Mammary epithelial cell (primary cell): ENCODE measurements at places on chromosomes 1 and 21. TPM values are rescaled to one million over a fixed set of nuclear protein-coding genes. Genes with fewer than 3 reads are reported as not detected.

- DNase-seq = no peak
Measured at GRCh38 chr1:119341372-119341947, 27.1 kb upstream of the HAO2 start.

Gene APOBEC4
- not detected for total RNA-seq

Gene RGS4
- total RNA-seq = not detected in 2 replicates

GRCh38 chr1:95984798-95985374 lies 736.7 kb upstream of the PTBP2 start:
- no peak for DNase-seq

Gene PTPN7
- total RNA-seq = not detected in 2 replicates

- no peak for DNase-seq
Measured at GRCh38 chr21:34673006-34673405, 4.2 kb downstream of the CLIC6 start.
